ENCODE measurements at places on chromosomes 4 and X. TPM values are rescaled to one million over a fixed set of nuclear protein-coding genes. Genes with fewer than 3 reads are reported as not detected.

GRCh38 chr4:170114636-170115035 lies 24.9 kb upstream of the AADAT start:
- DNase-seq, result no peak

The ATOH1 gene
- not detected for polyA plus RNA-seq

The SUPT20HL2 gene
- 0.28 TPM for polyA plus RNA-seq

DNA sequence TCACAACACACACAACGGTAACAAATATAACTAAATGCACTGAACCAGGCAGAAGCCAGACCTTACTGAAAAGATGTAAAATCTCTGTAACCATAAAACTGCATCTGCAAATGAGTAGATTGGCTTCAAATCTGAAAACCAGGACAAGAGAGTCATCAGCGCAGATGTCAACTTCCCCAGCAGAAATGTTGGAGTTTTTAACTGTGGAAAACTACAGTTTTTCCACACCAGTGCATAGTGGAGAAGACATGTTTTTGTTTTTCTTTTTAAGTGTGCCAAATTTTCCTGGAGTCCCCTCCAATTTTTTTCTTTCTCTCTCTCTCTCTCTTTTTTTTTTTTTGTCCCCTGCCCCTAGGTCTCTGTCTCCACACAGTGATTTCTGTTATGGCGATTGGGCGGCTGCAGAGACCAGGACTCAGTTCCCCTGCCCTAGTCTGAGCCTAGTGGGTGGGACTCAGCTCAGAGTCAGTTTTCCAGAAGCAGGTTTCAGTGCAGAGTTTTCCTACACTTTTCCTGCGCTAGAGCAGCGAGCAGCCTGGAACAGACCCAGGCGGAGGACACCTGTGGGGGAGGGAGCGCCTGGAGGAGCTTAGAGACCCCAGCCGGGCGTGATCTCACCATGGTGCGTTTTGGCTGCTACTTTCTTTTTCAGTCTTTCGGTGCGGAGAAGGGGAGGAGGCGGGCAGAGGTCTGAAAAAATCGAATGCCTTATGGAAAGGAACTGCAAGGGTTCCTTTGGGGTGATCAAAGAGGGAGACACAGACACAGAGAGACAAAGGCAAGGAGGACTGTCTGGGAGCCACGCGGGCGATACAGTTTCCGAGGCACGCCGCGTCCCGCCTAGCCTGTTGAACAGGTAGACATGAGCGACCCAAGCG lies at the start of gene GUCY1A1:
GUCY1A1 (plus strand) TSS at position 505 of the 878 bp plus-strand sequence. CDS start 30,020 bp downstream, outside the sequence.
- no peak for DNase-seq

DNA sequence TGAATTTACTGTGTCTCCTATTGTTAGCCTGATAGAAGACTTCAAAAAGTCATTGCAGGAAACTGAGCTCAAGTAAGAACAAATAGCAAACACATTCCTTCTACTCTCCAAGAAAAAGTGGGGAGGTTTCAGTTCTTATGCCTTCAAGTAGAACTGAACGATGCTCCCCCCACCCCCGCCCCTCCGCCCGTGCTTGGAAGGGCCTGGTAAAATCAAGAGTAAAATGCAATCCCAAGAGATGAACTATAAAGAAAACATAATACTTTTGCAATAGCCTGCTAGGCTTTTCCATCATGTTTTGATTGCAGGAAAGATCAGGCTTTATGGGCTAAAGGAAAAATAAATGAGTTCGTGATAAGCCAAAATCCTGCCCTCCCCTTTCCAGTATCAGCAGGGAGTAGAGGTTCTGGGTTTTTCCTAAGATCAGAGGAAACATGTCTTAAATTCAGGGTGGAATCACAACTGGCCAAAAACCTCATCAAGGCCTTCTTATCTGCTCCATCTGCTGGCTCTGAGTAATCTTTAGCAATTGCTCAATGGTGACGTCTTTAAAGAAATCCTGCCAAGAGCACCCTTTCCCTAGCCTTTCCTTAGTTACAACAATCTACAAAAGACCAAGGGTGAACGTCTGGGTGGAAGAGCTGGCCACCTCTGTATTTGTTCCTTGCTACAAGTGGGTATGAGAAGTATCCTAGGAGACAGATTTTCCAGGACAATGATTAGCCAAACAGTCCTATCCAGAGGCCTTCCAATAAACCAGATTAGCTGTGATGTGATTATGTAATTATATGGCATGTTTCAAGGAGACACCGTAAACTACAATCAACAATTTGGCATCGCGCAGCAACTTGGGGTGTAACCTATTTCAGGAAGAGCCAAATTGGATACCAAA lies 66.3 kb upstream of the FAM9C start:
- DNase-seq, result no peak

GRCh38 chrX:154368630-154369448 lies 5.6 kb downstream of the FLNA start:
- no peak for DNase-seq

GRCh38 chr4:113968473-113968872 lies 11.0 kb downstream of the ARSJ start:
- no peak for DNase-seq

- DNase-seq, result no peak
These were observed 255.4 kb downstream of the ARHGAP10 start for GRCh38 chr4:147987252-147987651.

GRCh38 chr4:183989931-183990330 lies 84.8 kb downstream of the STOX2 start:
- DNase-seq, result no peak

The NUP62CL gene
- polyA plus RNA-seq, result 0.90 TPM

- no peak for DNase-seq
These were observed 67.4 kb upstream of the FAM47B start for GRCh38 chrX:34875204-34875603.

DNA sequence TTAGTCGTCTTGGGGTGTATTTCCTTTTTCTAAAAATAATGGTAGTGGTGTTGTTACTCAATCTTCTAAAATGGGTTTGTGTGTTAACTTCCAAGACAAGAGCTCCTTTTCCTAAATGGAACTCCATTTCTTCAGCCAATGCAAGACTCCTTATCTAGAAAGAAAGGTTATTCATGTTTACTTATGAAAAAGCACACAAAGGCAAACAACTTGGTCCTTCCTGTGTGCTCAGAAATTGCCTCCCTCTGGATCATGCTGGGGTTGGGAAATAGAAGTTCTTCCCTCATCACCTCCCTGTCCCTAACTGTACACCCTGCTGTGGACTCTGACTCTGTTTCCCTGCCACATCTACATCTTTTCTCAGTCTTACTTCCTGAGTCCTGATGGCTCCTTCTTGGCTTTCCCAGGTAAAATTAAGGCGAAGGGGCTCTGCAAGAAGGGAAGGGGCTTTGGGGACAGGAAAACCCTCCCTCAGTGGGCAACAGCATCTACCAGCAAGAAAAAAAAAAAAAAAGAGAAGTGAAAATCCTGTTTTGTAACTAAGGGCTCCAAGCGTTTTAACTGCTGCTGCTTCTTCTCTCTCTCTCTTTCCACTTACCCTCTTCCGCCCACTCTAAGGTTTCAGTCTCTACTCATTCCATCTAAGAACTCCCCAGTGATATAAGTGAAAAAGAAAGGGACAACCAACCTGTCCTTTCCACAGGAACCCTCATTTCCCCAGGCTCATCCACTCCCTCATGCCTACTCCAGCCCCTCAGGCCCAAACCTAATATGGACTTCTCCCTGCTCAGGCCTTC lies 19.8 kb upstream of the TASL start:
- DNase-seq, result no peak

- DNase-seq, result no peak
These were observed 540.3 kb upstream of the GALNT7 start for GRCh38 chr4:172628263-172628662.

GRCh38 chr4:111510535-111510934 lies 634.7 kb upstream of the FAM241A start:
- DNase-seq, result no peak

The L1CAM gene
- 1.9 TPM for polyA plus RNA-seq

GRCh38 chr4:122703868-122704267 lies 28.6 kb upstream of the BBS12 start:
- no peak for DNase-seq

DNA sequence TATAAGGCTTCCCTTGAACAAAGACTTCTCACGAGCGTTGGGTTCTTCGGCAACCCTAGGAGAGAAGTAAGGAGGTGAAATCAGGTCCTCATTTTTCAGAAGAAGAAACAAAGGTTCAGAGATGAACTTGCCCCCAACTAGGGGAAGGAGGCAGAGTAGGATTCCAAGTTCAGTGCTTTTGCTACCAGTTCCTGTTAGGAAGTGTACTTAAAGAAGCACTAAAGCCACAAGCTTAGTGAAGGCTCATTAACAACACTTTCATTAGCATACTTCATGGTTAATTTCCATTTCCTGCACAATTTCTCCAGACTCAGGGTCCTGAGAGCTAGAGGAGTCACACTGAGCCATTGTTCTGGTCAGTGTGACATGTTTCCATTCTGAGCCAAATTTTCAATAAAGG lies 52.1 kb downstream of the VSIG4 start:
- no peak for DNase-seq

DNA sequence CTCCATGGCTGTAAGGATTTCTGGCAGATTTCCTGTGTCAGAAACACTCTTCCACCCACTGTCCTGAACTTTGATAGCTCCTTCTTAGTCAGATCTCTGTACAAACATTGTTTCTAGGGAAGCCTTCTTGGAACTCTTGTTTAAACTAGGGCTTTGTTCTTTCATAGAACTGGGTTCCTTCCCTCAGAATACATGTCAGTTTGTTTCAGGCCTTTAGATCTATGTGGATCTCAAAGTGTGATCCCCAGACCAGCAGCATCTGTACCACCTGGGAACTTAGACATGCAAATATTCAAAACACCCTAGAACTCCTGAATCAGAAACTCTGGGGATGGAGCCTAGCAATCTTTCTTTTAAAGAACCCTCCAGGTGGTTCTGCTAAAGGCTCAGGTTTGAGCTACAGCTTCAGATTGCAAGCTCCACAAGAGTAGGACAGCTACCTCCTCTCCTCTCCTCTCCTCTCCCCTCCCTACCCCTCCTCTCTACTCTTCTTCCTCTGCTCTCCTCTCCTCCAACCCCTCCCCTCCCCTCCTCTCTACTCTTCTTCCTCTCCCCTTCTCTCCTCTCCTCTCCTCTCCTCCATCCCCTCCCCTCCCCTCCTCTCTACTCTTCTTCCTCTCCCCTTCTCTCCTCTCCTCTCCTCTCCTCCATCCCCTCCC lies 12.7 kb downstream of the RASSF6 start:
- DNase-seq, result no peak

DNA sequence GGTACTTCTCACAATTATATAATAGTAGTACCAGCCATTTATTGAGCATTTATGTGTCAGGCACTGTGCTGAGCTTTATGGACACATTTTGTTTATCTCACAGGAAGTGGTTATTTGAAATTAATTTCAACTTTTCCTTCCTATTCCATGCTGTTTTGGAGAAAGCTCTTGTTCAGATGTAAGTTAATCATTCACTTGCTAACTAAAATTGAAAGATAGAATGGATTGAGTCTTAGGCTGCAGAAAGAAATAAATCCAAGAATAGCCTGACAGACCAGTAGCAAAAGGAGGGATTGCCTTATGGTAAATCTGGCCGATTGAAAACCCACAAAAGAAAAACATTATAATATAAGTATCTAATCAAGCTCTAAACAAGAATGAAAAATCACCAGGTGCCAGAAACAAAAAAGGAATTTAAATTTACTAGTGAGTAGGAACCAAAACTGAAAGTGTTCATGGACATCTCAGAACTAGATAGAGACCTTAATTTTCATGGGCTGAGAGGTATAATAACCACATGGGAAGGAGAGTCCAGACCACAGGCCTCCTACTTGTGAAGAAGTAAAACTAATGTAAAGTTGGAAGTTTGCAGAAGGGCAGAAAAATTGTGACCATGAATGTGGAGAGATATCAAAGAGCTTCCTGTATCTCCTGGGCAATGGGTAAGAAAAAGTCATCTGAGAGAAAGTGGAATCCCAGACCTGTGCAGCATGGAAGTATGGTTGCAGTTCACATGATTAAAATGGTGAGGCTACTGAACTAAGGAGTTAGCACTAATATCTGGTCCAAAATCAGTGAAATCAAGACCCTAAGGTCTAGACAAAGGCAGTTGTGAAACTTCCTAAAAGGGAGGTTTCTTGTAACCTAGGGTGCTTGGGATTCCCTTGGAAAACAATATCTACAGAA lies 38.0 kb downstream of the RADX start:
- DNase-seq, result no peak

The RASL11B gene
- polyA plus RNA-seq, result 8.8 TPM

GRCh38 chrX:134761788-134762187 lies 103.5 kb upstream of the PLAC1 start:
- no peak for DNase-seq

Data from forelimb muscle (tissue), 1 donor.